ENCODE measurements at places on chromosomes 7 and 10.

GRCh38 chr10:123139521-123140163 is 3.9 kb downstream of the HMX3 start:
- no peak for DNase-seq

DNA sequence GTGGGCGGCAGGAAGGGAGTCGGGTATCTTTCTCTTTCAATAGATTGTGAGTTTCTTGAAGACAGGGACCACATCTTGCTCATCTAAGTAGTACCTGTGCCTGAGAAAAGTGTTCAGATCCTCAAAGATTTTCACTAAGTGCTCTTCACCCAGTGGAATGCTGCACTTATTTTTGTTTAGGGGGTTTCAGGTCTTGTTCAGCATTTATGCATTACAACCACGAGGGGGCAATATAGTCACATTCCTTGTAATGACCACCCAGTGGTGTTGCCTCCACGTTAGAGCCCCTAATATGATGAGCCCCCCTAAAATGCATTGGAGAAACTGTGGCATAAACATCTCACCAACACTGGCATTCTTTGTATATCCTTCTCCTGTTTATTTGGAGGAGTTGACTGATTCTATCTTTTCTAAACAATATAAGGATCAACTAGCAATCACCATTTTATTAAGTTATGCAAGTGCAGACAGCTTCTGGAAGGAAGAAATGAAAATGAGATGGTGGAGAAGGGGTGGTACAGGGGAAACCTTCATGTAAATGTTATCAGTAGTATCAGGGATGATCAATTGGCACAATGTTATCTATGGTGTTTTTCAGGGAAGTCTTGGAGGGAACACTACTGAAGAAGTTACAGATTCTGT is 3.1 kb upstream of the PAPSS2 start:
- no peak for DNase-seq

GRCh38 chr10:10734356-10735064 is 283.2 kb upstream of the CELF2 start:
- DNase-seq: no peak

- DNase-seq: no peak
Observed at GRCh38 chr7:55026867-55027490, 8.2 kb downstream of the EGFR start.

DNA sequence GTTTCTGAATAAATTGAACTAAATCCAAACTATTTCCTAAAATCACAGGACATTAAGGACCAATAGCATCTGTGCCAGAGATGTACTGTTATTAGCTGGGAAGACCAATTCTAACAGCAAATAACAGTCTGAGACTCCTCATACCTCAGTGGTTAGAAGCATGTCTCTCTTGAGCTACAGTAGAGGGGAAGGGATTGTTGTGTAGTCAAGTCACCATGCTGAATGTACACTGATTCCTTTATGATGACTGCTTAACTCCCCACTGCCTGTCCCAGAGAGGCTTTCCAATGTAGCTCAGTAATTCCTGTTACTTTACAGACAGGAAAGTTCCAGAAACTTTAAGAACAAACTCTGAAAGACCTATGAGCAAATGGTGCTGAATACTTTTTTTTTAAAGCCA is 13.9 kb downstream of the MEST start:
- DNase-seq: no peak

DNA sequence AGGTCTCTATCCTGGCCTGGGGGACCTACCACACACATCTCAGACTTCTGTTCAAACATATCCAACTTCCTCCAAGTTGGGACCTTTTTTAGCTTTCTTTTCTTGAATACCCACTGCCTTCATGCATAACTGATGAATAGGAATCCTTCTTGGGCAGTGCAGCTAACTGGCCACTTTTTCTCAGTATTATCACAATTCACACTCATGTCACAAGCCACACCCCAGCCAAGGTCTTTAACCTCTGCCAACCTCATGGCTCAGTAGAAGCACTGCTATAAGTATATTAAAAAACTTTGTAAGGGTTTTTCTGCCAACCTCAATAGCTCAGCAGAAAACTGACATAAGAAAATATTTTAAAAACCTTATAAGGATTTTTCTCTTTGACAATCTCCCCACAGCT is 44.5 kb downstream of the HHEX start:
- DNase-seq: no peak

DNA sequence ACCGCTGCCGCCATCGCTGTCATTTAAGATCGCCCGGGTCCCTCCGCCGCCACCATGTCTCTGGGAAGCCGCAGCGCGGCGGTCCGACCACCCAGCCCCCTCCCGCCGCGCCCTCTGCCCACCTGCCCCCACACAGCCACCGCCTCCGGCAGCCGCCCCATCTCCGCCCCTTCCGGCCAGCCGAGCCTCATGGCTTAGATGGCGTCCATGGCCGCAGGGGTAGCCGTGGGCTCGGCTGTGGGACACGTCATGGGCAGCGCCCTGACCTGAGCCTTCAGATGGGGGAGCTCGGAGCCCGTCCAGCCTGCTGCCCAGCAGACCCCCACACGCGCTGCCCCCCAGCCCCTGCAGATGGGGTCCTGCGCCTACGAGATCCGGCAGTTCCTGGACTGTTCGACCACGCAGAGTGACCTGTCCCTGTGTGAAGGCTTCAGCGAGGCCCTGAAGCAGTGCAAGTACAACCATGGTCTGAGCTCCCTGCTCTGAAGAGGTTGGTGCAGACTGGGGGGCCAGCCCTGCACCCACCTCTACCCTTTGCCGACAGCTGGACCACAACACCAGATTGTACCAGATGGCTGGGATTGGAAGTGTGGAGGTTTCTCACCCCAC is 38.0 kb upstream of the TARP start:
- no peak for DNase-seq

- DNase-seq: no peak
Observed at GRCh38 chr7:127587663-127588018, 570 bp upstream of the ARF5 start.

DNA sequence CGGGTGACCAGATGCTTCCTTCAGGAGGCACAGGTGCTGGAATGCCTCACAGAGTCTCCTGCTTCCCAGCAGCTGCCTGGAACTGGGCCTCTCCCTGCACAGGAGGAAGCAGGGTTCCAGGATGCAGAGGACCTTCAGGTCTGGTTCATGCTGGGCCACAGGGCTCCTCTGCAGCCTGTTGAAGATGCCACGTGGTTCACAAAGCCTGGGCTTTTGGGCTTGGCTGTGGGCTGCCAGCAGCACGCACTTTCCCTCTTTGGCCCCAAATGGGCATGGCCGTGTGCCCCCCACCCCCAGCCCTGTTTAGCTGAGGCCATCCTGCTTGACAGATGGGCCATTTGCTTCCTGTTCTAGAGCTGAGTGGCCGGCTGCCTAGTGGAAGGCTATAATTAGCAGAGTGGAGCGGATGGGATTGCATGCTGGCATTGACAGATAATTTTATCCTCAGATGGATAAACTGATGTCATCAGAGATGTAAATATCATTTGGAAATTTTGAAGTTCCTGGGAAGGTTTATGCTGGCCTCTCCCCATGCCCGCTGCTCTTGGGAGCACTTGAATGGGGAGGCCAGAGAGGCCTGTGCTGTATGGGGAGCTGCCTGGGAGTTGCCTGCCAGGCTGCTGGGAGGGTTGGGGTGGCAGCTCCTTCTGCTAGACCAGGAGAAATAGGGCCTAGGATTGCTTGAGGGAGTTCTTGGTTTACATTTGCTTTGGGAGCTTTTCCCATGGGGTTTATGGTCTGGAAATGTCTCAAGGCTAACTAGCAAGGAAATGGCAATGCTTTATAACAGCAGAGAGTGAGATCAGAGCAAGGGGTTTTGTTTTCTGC is 28.2 kb downstream of the TSPAN15 start:
- no peak for DNase-seq

GRCh38 chr10:112803961-112804401 is 146.1 kb upstream of the TCF7L2 start:
- no peak for DNase-seq

DNA sequence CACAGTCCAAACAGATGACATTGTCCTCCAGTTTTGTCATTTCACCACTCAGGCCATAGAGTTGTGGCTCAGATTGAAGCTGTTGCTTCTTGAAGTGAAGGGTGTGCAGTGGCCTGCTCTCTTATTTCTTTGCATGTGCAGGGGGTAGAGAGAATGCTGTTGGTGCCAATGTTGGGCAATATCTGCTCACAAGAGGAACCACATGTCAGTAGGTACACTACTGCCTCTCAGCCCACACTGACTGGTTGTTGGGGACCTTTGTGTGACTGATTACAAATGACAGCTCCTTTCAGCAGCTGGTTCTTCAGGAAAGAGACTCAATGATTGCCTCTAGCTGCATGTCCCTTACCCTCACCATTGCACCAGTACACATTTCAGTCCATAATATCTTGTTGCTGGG is 21.9 kb upstream of the SFTPA1 start:
- DNase-seq: no peak
